Left renal pelvis (tissue), 4 donors: ENCODE measurements at places on chromosomes 5 and 9. TPM values are rescaled to one million over a fixed set of nuclear protein-coding genes. Genes with fewer than 3 reads are reported as not detected.

Gene SLC36A3
- not detected for polyA plus RNA-seq

Gene ACOT12
- polyA plus RNA-seq, result 0.78 TPM

Gene FUBP3
- 63.9 TPM for polyA plus RNA-seq

Gene LTC4S
- polyA plus RNA-seq, result 2.7 TPM

Gene DRD1
- polyA plus RNA-seq, result not detected

Gene FAM151B
- 3.3 TPM for polyA plus RNA-seq

Gene CDH6
- polyA plus RNA-seq, result 58.7 TPM

Gene AGXT2
- 45.7 TPM for polyA plus RNA-seq

Gene CCIN
- polyA plus RNA-seq, result 0.55 TPM

Gene ADAMTS2
- 15.5 TPM for polyA plus RNA-seq

Gene AFAP1L1
- 19.0 TPM for polyA plus RNA-seq

Gene NCS1
- polyA plus RNA-seq, result 25.9 TPM

Gene GRIN3A
- 1.6 TPM for polyA plus RNA-seq

Gene DHX29
- 41.1 TPM for polyA plus RNA-seq

Gene ANKRD31
- polyA plus RNA-seq, result 0.48 TPM

Gene PCDHB13
- 5.5 TPM for polyA plus RNA-seq

Gene FOXD4L5
- polyA plus RNA-seq, result 0.12 TPM

DNA sequence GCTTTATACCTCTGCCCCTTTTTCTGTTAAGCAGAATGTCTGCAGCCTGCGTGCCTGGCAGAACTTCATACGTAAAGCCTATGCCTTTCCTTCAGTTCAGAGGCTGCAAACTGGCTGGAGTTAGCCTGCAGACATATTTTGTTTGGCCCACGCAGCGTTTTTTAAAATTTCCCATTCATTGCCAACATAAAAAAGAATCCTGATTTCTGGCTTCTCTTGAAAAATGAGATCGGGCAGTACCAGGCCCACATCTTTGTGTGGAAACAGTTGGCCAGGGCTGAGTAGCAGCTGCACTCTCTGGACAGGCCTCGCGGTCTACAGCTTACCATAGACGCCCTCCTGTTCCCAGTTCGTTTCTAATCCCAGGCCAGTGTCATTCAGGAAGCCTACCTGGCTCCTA is 104.4 kb downstream of the SMARCA2 start:
- no peak for DNase-seq

GRCh38 chr9:94056442-94056974 is 27.8 kb upstream of the PTPDC1 start:
- no peak for DNase-seq

GRCh38 chr5:15421921-15422412 is 78.0 kb upstream of the FBXL7 start:
- no peak for DNase-seq

DNA sequence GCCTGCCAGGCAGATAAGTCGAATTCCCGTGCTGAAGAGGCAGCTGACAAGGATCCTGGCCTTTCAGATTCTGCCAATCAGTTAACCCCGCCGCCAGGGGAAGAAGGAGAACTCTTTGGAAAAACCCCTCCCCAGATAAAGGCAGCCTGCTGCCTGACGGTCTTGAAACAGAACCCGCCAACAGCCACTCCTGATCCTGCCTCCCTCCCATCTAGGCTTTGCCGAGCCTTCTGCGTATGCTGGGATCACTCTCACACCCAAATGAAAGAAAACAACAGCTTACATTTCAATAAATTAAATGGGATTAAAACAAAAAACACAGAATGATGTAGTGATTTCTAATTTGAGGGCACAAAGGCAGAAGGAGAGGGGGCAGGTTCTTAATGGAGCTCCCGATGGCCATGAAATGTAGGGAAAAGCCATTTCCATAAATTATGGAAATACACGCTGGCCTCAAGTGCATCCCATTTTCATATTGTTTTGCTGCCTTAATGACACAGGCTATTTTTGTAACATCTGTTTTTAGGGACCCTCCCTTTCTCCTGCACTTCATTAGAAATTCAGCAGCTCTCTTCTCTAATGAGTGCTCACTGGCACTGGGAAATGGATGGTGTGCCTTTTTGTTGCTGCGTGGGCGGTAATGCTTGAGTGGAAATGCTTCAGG is 319.1 kb downstream of the MED10 start:
- DNase-seq, result no peak

GRCh38 chr5:135437796-135438560 is 9.2 kb downstream of the DCANP1 start:
- DNase-seq, result no peak

DNA sequence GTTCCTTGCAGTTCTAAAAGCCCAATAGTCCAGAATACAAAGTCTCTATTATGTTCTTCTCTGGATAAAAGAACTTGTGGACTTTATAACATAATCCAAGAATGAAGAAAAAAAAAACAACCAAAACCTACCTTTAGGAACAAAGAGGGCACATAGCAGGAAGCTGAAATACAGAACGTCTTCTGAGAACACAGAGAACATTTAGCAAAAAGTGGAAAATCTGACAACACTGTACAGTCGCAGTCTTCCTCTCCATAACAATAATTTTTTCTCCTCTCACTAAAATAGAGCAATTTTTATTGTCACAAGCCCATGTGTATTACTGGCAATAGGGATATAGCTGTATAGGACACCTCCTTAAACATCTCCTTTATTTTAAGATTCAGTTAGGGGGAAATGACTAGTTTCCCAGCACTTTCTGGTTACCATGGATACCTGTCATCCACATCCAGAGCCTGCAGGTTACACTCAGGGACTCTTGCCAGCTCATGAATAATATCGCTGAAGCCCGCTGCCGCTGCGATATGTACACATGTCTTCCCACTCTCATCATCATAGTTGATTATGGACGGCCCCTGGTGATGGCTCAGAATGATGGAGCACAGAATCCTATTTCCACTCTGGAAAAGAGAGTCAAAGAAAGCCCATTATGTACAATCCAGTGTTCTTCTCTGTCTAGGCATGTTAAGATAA is 106.5 kb downstream of the ANKRD55 start:
- no peak for DNase-seq

DNA sequence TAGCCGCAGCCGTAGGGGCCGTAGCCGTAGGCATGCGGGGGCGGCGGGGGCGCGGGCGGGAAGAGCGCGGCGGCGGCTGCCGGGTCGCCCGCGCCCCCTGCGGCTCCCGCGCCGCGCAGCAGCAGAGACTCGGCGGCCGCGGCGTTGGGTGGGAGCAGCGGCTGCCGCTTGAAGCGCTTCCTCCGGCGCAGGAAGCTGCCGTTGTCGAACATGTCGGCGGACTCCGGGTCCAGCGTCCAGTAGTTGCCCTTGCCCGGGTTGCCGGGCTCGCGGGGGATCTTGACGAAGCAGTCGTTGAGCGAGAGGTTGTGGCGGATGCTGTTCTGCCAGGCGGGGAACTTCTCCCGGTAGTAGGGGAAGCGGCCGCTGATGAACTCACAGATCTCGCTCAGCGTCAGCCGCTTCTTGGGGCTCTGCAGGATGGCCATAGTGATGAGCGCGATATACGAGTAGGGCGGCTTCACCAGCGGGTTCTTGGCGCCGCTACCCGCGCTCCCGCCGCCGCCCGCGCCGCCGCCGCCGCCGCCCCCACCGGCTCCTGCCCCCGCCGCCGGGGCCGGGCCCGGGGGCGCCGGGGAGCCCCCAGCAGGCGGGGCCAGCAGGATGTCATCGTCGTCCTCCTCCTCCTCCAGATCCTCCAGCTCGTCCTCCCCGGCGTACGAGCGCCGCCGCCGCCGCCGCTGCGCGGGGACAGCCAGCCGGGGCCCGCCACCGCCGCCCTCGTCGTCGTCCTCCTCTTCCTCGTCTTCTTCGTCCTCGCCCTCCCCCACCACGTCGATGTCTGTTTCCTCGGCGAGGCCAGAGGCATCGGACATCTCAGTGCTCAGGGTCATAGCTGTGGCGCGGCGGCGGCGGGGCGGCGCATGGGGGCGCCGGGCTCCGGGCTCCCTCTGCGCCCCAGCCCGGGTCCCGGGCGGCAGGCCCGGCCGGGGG is 781 bp downstream of the FOXD1 start:
- no peak for DNase-seq

DNA sequence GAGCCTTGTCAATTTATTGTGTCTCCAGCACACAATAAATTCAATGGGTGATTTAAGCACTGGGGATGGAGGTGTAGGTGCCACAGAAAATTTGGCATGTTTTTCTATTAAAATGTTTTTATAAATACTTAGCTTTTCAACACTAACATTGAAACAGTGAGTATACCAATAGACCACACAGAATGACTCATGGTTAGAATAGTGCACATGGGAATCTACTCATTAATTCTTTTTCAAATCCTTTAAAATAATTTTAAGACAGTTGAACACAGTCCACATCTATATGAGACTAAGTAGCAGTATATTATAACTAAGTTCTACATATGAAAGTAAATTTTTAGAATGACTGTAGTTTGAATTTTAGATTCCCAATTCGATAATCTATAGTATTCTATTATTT is 67.1 kb downstream of the LNPEP start:
- DNase-seq, result no peak

- no peak for DNase-seq
These were observed 11.1 kb upstream of the PAIP1 start for GRCh38 chr5:43567967-43568366.

- DNase-seq, result no peak
These were observed 163.0 kb downstream of the SMARCA2 start for GRCh38 chr9:2178034-2178734.

DNA sequence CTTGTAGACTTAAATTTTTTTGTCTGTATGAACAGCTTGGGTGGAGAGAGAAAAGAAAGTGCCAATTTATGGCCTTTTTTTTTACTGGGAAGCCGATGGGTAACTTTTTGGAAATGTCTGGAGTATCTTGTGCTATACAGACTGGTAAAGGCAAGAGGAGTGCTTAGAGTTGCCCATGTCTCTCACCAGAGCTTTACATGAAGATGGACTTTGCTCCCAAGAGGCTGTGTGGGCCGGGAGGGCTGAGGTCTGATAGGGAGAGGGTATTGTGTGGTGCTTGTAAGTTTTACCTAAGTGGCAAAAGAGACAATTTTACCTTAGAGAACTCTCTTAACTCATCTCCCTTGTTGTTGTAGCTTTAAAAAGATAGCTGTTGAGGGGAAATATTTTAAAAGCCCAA is 203.2 kb downstream of the SEMA6A start:
- no peak for DNase-seq

DNA sequence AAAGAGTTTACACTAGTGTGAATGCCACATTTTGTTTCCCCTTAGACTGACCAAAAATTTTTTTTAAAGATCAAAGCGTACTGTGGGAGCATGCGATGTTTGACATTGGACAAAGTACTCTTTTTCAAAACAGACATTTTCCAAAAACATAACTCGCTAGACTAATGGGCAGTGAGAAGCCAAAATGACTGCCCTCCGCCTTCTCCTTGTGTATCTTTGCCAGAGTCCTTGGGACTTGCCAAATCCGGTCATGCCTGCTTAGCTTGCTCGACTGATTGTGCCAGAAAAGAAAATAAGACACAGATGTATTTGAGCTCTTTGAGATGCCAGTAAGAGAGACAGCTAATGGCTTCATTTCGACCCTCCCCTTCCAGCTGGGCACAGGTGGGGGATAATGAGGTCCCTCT is 157.5 kb downstream of the MAPKAP1 start:
- DNase-seq, result no peak

DNA sequence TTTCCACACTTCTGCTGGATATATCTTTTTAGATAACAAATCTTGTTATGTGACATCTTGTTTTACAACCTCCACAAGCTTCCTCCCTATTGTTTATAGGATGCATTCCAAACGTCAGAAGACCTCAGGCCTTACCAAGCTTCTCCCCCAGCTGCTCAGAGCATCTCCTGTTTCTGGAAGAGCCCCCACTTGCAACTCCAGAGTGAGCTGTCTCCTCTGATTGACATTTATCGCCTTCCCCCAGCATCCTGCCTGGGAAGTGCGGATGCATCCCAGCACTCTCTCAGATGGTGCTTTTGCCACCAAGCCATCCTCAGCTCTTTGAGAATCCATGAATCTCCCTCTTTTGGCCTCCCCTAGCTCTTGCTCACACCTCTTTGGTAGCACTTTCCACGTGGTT is 123.5 kb downstream of the LRRC70 start:
- no peak for DNase-seq

DNA sequence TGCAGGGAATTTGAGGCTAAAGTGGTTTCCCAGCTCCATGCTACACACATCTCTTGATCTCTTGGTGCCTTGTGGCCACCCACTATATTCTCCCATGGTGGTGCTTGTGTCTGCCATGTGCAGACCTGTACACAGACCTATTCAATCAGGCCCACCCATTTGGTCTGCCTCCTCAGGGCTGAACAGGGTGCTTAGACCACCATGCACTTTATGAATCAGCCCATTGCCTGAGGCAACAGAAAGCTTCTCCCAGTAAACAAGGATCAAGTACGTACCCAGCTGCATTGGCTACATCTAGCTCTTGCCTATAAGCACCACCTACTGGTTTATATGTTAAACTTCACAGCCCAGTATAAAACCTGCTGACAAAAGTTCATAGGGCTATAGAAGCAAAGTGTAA is 664.3 kb upstream of the EDIL3 start:
- no peak for DNase-seq

DNA sequence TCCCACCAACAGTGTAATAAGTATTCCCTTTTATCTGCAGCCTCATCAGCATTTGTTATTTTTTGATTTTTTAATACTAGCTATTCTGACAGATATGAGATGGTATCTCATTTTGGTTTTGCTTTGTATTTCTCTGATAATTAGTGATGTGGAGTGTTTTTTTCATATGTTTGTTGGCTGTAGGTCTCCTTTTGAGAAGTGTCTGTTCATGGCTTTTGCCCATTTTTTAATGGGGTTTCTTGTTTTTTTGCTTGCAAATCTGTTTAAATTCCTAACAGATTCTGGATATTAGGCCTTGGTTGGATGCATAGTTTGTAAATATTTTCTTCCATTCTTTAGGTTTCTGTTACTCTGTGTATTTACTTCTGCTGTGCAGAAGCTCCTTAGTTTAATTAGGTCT is 445.4 kb upstream of the DAB2 start:
- DNase-seq, result no peak

GRCh38 chr5:133552925-133553525 is 59.3 kb downstream of the FSTL4 start:
- DNase-seq, result peak; percentile 22

- DNase-seq, result no peak
These were observed 21.4 kb upstream of the OTULINL start for GRCh38 chr5:14560091-14560595.
